ENCODE measurements at places on chromosomes 2 and 18. TPM values are rescaled to one million over a fixed set of nuclear protein-coding genes. Genes with fewer than 3 reads are reported as not detected.

DNA sequence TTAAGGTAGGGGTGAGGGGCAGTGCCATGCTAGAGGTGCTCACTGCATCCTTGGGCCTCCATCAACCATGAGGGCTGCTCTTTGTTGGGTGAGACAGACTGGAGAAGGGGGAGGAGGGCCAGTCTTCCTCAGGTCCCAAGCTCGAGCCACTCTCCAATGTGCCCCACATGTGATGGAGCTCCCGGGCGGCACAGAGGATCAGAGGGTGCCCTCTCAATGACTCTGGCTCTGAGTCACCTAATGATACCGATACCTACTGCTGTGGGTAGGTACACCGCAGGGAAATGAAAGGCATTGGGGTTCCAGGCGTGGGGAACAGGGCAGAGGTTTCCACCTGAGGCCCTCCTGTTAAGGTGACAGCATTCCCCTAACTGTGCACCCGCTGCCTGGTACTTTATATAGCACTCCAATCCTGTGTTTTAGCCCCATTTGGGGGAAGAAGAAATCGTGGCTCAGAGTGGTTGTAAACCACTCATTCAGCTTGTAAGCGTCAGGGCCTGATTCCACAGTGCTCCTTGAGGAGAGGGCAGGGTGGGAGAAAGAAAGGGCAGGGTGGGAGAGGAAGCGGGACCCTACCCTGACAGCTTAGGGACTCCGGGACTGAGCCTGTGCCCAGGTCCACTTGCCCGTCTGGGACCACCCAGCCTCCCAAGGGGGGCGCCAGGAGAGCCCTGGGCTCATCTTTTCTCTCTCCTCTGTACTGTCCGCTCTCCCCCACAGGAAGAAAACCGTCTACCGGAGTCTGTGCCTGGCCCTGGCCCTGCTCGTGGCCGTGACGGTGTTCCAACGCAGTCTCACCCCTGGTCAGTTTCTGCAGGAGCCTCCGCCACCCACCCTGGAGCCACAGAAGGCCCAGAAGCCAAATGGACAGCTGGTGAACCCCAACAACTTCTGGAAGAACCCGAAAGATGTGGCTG is 1.8 kb downstream of the B3GNT7 start:
- no peak for DNase-seq

CHRND gene
- not detected for total RNA-seq

MATN3 gene
- not detected for total RNA-seq

DNA sequence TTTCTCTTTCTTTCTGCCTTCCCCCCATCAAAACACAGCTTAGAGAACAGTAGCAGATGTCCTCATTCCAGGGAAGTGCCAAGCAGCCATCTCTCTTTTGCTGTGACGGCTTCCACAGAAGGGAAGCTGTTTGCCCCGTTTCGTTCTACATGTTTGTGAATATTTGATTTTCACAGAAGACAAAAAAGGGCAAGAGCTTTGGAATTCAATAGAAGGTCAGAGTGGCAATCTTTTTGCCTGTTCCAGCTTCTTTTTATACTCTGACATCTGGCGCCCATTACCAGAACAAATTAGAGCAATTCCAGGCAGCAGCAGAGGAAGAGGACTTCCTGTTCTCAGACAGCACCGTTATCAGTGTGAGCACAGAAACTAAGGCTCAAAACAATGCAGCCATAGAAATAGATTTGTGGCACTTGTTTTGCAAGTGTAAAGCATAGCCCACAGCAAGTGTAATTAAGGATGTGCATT is 79.0 kb upstream of the CDH19 start:
- DNase-seq, result peak; percentile 21

- DNase-seq, result no peak
Measured at GRCh38 chr2:161170958-161171932, 11.0 kb downstream of the TANK start.

Data from hematopoietic multipotent progenitor cell (in vitro differentiated cells).